ENCODE measurements at places on chromosomes 12 and 14.

DNA sequence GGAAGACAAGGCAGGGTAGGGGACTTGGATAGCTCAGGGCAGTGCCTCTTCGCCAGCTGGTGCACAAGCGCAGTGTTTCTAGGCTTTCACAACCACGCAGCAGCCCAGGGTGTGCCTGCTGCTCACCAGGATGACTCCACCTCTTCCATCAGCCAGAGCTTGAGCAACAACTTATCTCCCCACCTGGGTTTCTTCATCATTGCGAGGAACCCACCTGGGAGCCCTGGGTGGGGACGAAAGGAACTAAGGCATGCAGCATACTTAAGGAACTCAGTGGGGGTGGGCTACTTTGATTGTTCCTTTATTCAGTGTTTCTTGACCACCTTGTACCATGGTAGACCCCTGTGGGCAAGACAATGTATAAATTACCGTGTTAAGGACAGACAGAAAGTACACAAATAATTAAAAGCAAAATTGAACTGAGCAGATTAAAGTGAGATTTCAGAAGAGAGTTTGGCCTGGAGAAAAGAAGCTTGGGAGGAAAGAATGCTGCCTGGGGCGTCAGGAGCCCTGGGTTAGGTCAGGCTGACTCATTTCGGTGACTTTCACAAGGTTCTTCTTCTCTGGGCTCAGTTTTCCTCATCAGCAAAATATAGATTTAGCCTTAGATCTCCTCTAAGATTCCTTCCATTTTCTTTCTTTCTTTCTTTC is 22.9 kb downstream of the KRT18 start:
- DNase-seq, result no peak

GRCh38 chr12:50309950-50310349 is 26.6 kb upstream of the LIMA1 start:
- no peak for DNase-seq

DNA sequence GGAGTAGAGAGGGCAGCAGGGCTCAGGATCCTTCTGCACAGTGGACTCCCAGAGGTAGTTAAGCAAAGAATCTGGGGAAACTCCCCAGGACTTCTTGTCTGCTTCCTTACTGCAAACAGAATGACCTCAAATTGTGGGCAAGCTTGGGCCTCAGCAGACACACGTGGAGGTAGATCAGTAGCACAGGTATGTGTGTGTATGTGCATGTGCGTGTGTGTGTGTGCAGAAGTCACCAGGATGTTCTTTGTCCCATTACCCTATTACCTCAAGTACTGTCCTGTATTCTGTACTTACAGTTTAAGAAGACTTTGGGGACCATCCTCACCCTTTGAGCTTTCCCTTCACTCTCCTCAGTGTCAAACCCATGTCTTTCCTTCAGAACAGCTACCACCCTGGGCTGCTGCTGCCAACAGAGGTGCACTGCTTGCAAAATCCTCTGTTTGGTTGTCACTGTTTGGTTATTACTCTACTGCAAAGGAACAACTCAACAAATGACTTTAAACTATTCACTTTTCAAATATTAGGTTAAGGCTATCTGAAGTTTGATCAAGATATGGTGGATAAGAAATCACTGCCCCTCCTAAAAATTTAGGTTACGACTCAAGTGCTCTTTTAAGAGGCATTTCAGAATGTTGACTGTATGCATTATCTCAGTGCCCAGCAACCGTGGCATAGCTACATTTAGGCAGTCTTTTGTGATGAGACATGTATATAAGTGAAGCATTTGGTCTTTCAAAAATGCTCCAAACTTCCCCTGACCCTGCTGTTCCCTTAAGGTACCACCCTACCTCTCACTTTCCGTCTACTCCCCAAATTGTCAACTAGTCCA is 78.2 kb upstream of the MBIP start:
- no peak for DNase-seq

DNA sequence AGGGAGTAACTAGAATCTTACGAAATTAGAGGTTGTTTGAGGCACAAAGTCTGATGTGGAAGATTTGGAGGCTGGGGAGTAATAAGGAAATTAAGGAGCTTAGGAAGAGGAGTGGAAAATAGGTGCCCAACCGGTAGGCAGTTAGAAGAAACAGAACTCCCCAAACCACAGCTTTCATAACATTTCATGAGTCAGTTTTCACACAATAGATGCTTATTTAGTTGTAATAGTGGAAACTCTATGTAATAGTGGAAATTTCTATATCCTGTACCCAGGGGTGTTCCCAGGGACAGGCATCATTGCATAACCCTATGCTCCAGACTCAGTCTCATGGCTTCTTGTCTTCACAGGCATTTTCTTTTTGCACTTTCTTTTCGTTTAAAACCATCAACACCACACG is 8.3 kb downstream of the C3AR1 start:
- peak; percentile 85 for DNase-seq

DNA sequence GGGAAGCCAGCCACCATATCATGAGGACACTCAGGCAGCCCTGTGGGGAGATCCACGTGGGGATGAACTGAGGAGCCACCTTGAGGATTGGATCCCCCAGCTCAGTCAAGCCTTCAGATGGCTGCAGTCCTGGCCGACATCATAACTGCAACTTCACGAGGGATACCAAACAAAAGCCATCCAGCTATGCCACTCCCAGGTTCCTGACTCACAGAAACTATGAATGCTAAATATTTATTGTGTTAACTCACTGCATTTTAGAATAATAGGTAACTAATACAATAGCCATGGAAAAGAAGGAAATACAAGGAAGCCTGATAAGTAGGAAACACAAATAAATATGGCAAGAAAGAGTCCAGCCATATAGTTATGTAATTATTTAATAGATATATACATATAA is 42.1 kb upstream of the FAM222A start:
- DNase-seq, result no peak

DNA sequence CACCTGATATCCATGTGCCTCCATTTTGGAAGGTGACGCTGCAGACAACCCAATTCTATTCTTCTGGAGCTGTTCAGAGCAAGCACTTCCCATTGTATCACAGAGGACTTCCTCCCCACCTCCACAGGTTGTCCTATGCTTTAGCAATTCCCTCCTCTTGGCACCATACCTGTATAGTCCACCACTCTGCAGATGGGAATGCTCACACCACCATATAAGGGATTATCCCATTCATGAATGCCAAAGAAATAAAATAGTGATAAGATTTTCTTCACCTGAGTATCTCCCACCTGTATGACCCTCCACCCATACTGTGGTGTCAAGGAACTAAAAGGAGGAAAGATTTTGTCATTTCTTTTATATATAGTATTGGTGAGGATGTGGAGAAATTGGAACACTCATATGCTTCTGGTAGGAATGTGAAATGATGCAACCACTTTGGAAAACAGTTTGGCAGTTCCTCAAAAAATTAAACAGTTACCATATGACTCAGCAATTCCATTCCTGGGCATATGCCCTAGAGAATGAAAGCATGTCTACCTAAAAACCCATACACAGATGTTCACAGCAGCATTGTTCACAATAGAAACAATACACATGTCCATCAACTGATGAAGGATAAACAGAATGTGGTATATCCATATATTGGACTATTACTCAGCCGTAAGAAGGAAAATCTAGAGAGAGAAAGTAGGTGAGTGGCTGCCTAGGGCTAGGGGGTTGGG is 75.2 kb downstream of the FIGNL2 start:
- no peak for DNase-seq

DNA sequence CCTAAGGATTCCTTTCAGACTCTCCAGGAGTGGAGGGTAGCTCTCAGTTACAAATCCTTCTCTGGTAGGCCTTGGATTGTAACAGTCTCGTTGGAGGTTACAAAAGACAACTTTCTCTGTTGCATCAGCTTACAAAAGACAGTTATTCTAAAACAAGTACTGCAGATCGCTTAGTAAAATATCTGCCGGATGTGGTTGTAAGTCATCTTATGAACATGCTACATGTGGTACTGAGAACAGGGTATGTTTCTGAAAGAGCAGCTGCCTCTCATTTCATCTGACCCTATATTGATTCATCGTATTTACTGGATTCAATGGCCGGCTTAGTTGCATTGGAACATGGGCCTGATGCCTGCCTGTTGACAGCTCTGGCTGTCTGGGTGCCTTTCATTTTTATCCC is 157.4 kb downstream of the PTCSC3 start:
- DNase-seq, result no peak

DNA sequence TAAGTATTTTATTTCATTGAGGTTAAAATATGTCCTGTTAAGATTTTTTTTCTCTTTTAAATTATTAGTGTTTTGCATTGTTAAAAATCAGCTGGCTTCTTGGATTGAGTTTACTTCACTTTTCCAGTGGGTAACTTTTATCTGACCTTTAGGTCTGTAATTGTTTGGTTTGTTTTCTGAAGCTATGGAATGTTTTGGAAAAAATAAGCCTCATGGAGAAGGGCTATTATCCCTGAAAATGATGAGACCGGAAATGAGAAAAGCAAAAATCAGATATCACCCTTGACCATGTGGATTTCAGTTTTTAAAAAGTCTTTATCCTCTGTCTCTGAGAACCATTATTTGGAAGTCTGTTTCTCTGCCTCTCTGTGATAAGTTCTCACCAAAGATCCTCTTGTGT is 180.9 kb downstream of the RAD51B start:
- DNase-seq, result no peak

DNA sequence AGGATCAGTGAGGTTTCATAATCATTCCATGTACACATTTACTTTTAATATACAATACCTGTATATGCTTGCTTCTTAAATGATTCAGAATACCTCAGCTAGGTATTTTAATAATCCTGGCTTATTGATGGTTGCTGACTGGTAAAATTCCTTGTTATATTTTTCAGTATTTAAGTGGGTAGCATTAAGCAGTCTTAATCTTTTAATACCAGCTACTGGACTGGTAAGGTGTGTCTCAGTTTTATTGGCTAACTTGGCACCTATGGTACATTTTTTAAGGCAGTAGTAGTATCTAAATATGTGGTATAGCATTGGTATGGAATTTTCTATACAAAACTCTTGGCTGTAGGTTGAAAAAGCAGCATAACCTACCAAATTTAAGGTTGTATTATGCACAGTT is 96.6 kb downstream of the RAD52 start:
- no peak for DNase-seq

- no peak for DNase-seq
These were observed 3.2 kb downstream of the CFL2 start for GRCh38 chr14:34711169-34711568.

- DNase-seq, result no peak
These were observed 254.7 kb upstream of the TBX3 start for GRCh38 chr12:114938487-114939210.

DNA sequence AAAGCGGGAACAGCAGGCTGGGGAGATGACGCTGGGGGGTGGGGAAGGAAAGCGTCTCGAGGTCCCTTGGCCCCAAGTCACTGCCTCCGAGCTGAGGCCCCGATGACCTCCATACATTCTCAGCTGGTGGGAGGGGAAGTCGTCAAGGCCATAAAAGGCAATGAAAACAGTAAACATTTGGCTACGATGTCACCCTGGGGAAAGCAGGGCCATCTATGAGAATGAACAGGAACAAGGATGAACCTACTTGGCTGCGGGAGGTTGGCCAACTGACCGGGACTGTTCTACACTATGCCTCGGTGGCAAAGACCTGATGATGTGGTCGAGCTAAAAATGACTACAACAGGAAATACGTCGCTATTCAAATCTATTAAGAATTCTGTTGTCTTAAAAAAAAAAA is 19.5 kb downstream of the PRKAB1 start:
- no peak for DNase-seq

GRCh38 chr12:53063708-53064612 is 14.1 kb downstream of the TNS2 start:
- no peak for DNase-seq

DNA sequence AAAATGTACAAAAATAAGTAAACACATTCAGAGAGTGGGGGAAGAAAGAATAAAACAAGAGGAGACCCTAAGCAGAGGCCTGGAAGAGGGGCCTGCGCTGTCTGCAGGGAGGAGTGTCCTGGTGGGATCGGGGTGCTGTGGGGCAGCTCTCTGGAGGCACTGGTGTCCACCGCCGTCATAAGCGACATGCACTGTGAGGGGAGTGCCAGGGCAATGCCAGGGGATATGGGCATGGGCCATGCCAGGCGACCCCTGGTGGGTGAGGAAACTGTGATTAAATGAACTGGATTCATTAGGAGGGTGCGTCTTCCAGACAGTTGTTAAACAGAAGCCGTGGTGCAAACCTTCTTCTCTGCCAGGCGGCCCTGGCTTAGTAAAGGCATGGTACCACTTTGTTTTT is 116.6 kb downstream of the PIWIL1 start:
- DNase-seq, result no peak

DNA sequence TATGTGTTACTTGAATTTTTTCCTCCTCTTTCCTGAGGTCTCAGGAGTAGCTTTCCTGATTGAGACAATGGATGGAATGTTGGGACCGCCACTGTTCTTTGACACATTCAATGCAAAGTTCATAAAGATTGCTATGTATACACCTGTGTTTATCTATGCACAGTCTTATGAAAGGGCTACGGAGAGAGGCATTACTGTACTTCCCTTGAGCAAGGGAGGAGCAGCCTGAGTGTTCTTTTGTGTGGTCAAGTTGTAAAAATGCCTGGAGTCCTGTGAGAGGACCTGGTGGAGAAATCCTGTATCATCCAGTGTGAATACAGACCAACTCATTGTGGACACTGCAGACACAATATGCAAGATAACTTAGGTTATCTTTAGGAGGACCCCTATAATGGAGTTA is 1.2 kb downstream of the SRGAP1 start:
- DNase-seq, result no peak

DNA sequence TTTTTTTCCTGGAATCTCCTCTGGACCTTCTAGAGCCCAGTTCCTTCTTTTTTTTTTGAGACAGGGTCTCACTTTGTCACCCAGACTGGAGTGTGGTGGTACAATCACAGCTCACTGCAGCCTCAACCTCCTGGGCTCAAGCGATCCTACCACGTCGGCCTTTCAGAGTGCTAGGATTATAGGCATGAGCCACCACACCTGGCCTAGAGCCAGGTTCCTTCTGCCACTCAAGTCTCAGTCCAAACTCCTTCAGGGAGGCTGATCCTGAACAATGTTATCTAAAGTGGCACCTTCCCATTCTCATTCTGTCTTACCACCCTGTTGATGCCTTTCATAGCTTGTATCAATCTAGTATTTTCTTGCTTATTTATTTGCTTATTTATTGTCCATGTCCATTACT is 22.3 kb upstream of the ELK3 start:
- no peak for DNase-seq

DNA sequence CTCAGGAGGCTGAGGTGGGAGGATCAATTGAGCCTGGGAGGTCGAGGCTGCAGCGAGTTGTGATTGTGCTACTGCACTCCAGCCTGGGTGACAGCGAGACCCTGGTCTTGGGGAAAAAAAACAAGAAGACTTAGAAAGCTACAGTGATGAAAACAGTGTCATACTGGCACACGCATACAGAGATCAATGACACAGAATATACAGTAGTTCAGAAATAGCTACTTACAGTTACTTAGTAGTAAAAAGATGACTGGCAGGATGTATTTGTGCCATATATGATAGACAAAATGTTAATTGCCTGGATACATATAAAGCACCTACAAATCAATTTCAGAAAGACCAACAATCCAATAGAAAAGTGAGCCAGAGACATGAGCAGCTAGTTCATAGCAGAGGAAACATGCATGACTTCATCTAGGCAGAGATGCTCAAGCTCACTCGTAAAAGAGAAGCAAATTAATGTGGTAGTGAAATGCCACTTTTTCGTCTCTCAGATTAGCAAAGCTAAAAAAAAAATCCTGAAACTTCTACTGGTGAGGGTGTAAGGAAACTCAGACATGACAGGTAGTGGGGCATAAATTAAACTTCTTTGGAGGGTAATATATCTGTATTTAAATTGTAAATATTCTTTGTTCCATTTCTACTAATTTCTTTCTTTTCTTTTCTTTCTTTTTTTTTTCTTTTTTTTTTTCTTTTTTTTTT is 2.5 kb upstream of the ALDH2 start:
- DNase-seq, result no peak

GRCh38 chr14:77554816-77555599 is 56.4 kb upstream of the ISM2 start:
- DNase-seq, result no peak
